Motor neuron (in vitro differentiated cells): ENCODE measurements at places on chromosomes 11 and 22.

GRCh38 chr11:105181521-105181920, 42.0 kb upstream of the CARD18 start:
- ATAC-seq = no peak

DNA sequence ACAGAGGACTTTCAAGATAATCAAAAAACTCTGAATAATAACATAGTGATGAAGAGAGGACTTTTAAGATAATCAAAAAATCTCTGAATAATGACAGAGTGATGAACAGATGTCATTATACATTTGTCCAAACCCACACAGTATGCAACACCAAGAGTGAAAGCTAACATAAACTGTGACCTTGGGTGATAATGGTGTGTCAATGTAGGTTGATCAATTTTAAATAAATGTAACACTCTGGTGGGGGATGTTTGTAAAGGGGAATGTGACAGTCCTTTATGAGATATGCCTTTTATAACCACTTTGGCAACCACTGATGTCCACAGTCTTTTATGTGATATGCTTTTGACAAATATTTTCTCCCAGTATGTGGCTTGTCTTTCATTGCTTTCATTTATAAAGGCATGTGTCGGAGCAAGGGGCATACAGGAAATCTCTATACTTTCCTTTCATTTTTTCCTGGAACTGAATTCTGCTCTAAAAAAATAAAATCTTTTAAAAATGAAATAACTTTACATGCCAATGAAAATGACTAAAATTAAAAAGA, 10.3 kb upstream of the OR9G1 start:
- no peak for ATAC-seq

DNA sequence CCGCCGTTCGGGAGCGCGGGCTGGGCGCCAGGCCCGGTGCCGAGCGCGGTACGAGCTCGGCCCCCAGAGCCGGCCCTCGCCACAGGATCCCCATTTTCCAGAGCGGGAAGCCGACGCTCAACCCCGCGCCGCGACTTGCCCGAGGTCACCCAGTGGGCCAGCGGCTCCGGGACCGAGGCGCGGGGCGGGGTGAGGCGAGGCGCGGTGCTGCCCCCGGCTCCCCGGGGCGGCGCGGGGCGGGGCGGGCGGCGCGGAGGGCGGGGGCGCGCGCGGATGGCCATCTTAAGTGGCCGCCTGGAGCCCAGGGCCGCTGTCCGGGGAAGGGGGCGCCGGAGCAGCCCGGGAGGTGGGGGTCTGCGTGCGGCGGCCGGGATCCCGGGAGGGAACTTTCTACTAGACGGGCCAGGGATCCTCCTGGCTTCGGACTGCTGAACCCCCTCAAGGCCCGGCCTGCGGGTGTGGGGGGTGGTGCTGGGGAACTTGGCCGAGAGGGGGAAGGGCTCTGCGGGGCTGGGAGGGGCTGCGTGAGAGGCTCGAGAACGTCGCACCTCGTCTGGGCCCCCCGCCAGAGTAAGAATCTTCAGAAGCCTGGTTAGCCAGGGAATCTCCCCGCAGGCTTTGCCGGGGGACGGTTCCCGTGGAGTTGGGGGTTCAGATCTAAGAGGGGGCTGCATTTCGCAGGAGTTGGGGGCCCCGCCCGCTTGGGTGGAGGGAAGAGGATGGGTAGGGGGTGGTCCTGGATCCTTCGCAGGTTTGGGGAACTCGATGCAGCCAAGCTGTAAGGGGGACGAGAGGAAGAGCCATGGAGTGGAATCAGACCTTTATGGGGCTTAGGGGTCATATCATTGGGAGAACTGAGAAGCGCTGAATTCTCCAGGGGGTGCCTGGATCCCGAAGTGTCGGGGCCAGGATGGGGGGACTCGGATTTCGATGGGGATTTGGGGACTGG, 678 bp upstream of the INPPL1 start:
- peak; percentile 63 for ATAC-seq

DNA sequence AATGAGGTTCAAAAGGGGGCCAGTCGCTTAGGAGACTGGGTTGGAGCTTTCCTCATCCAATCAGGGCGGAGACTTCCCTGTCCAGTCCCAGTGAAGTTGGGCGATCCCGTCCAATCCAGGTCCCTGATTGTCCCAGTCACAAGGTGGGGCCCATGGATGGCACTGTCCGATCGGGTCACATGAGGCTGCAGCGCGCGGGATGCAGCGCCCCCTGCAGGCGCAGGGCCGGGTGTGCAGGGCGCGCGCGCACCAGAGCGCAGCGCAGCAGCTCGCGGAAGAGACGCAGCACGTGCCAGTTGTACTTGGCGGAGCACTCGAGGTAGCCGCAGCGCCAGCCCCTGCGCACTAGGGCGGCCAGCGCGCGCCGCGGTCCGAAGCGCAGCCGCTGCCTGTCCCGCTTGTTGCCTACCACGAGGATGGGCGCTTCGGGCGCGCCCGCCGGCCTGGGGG, 2.3 kb downstream of the RASL10A start:
- peak; percentile 1 for ATAC-seq

- ATAC-seq = no peak
Observed at GRCh38 chr11:26575946-26576345, 3.9 kb upstream of the MUC15 start.

- no peak for ATAC-seq
Observed at GRCh38 chr22:44546686-44547310, 48.8 kb upstream of the RTL6 start.

GRCh38 chr22:47914481-47915097, 1152.1 kb downstream of the TBC1D22A start:
- no peak for ATAC-seq
